ENCODE measurements at places on chromosomes 5 and 9.
A peak's percentile ranks its signal among the peaks of the same experiment; 100 is the strongest.

- no peak for DNase-seq
Observed at GRCh38 chr5:95895251-95895650, 66.4 kb downstream of the ELL2 start.

GRCh38 chr9:128124873-128125579 is 2.5 kb downstream of the PTGES2 start:
- peak; percentile 54 for DNase-seq

DNA sequence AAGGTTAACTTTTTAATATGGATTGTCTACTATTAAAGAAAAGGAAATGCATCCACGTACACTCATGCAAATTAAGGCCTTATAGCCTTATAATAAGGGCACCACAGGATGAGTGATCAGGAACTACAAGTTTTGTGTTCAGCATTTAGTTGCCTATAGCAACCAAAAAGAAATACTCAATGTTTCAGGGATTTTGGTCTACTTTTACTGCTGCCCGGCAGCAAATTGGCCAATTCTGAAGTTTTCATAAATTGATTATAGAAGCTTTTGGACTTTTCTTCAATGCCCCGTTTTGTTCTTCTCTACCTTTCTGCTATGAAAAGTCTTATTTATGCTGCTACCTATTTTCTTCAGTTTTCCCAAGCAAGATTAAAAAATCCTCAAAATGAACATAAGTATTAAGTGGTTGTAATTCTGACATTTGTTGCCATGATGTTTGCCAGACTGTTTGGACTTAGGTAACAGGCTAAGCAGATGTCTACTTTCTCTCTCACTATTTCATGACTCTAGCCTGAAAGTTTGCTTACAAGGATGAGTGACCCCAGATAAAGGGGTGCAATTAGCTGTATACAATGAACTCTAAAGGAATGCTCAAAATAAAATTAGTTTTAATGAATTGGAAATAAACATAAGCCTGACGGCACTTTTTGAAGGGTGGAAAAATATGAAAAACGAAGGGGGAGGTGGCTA is 391.5 kb upstream of the DAB2 start:
- DNase-seq = no peak

- DNase-seq = no peak
Observed at GRCh38 chr5:129639331-129639730, 108.6 kb upstream of the MINAR2 start.
